ENCODE measurements at places on chromosomes 4 and X. TPM values are rescaled to one million over a fixed set of nuclear protein-coding genes. Genes with fewer than 3 reads are reported as not detected.

DNA sequence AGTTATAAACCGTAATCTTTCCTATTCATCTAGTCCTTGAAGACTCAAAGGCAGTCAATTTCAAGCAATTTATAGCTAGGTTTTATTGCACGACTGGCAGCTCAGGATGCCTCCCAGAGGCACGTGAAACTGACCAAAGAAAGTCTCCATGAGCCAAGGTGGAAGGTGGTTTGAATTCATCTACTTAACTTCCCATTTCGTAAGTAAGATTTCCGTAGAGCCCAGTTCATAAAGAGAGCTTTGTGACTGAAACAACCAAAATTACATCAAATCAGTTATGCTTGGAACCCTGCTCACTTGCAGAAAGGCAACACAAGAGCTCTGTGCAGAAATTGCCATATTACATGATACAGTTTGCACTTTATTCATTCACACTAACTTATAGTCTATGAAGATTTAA is 556.0 kb downstream of the TRIML1 start:
- no peaks in the 10 kb centered on the region for H3K27me3 ChIP-seq
- H3K27ac ChIP-seq: no peak overlapping the region
- no peak for DNase-seq
- no peaks in the 10 kb centered on the region for H3K36me3 ChIP-seq
- H3K4me1 ChIP-seq: no peaks in the 10 kb centered on the region

DNA sequence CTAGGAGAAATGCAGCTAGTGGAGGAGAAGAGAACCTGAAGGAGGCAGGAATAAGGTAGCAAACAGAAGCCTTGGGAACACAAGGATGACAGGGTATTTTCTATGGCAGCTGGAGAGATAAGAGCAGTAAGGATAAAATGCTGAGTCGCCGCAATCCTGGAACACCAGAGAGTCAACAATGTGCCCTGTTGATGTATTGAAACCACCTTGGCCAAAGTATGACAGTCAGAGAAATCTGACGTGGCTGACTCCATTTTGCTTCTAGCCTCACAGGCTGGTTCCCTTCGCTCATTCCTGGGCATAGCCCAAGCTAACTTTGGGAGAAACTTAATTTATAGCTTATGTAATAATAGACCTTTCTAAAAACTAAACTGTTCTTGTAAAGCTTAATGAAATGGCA is 56.6 kb upstream of the C4orf54 start:
- no peaks in the 10 kb centered on the region for H3K4me1 ChIP-seq
- no peaks in the 10 kb centered on the region for H3K27me3 ChIP-seq
- H3K4me3 ChIP-seq: no peak overlapping the region
- DNase-seq: no peak
- H3K27ac ChIP-seq: no peak overlapping the region

GRCh38 chr4:138561906-138562305 is 319.8 kb upstream of the SLC7A11 start:
- DNase-seq: no peak
- H3K4me3 ChIP-seq: no peak overlapping the region
- no peaks in the 10 kb centered on the region for H3K4me1 ChIP-seq
- H3K27ac ChIP-seq: no peak overlapping the region
- no peaks in the 10 kb centered on the region for H3K36me3 ChIP-seq

Gene GC
- total RNA-seq: not detected
